Activated CD4-positive, alpha-beta T cell treated with anti-CD3 and anti-CD28 coated beads, Interleukin-2, amount 50 U/mL, for 4 hours (primary cell): ENCODE measurements at places on chromosomes 5 and 9.

- no peak for DNase-seq
Measured at GRCh38 chr5:16152601-16153568, 26.7 kb downstream of the MARCHF11 start.

DNA sequence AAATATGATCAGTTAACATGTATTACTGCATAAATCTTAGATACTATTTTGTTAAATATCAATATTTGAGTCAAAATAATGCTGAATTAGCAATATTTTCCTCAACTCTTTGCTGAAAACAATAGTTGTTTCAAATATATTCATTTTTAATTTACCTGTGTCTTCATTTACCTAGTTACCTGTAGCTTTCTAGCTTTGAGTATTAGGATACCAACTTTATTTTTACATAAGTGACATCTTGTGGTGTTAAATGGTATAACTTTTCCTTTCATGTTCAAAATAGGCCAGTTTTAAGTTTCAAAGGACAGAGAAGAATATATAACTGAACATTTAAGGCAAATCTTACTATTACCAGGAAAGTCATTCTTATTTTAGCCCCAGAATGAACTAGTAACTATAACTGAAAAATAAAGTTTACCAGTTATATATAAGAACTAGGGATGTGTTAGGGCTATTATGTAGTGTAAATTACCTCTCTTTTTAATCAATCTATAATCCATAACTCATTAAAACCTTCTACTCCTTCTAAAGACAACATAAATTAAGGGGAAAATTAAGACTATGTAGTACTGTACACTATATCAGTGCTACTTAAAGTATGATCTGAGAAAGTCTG, 25.3 kb downstream of the AP3B1 start:
- no peak for DNase-seq

DNA sequence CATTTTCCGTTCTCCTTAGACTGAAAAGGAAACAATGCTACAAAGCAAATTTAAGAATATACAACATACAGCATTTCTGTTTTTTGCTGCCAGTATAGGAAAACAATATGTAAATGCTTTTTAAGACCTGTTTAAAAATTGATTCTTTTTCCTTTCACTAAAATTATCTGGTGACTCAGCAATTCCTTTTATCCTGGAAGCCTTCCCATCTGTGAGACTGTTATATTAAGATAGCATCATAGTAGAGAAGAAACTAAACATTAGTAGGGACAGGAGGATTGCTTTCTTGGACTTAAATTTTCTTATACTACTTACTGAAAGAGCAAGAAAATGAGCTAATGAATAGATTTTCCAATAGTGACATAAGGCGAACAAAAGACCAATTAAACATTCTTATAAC, 30.0 kb upstream of the GPR21 start:
- DNase-seq = no peak

GRCh38 chr5:62256161-62257019, 49.6 kb upstream of the KIF2A start:
- DNase-seq = no peak

GRCh38 chr5:1467341-1468246, 22.4 kb upstream of the SLC6A3 start:
- no peak for DNase-seq

GRCh38 chr5:132297211-132297940, 3.2 kb downstream of the SLC22A4 start:
- DNase-seq = no peak

DNA sequence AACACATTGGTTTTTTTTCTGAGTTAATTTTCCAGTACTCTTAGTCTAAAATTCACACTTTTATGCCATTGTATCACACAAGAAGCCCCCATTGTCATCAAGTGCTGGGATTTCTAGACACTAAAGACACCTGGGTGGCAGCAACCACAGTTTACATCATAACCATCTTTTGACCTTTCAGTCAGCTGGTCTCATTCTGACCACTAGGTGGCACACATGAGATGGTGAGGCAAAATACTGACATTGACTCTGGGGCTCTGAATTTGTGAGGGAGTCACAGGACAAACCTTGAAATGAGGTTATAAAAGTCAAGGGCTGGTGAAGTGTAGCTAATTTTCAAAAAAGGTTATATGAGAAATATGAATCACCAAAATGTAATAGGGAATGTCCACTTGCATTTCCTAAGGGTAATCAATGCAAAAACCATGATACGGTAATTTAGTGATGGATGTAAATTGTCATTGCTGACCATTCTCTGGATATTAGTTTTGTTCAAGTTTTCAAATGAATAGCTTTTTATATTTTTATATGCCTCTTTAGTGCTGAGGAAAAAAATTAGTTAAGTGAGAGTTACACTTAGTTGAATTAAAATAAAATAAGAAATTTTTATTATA, 229.4 kb downstream of the DMAC1 start:
- peak; percentile 57 for DNase-seq
